ENCODE measurements at places on chromosomes 2 and 18.

- peak; percentile 14 for DNase-seq
These were observed 38.4 kb downstream of the YPEL5 start for GRCh38 chr2:30185178-30185577.

GRCh38 chr2:172094294-172095145, 8.2 kb downstream of the DLX2 start:
- DNase-seq: no peak

- DNase-seq: no peak
These were observed 897.6 kb downstream of the BCL11A start for GRCh38 chr2:59655809-59656208.

DNA sequence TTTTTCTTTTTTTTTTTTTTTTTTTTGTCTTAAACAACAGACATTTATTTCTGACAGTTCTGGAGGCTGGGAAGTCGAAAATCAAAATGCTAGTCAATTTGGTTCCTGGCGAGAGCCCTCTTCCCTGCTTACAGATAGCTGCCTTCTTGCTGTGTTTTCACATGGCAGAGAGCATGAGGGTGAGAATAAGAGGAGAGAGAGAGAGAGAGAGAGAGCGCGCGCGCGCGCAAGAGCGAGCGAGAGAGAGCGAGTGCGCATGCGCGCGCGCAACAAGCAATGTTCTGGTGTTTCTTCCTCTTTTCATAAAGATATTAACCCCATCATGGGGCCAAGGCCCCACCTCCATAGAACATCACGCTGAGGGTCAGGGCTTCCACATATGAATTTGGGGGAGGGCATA, 20.9 kb downstream of the MTCL1 start:
- DNase-seq: no peak

- DNase-seq: no peak
These were observed 21.9 kb upstream of the CCDC141 start for GRCh38 chr2:179071810-179072355.

DNA sequence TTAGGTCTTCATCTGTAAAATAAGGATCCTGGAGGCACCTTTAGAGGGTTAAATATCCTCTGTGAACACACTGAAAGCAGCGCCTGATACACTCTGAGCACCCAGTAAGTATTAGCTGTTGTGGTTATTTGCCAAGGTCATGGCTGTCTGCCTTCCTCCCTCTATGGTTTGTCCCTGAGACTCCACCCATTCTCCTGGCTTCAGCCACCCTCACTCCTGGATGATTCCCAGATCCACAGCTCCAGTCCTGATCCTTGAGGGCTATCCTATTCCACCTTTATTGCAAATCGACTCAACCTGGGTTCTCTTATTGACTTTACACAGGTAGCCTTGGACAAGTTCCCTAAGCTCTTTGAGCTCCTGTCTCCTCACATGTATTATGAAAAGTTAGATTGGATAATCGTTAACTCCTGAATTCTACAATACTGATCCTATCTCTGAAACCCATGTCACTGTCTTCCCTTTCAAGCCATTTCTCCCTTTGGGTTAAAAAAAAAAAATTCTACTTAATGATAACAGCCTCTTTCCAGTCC, 162.3 kb downstream of the LAMA3 start:
- DNase-seq: no peak

DNA sequence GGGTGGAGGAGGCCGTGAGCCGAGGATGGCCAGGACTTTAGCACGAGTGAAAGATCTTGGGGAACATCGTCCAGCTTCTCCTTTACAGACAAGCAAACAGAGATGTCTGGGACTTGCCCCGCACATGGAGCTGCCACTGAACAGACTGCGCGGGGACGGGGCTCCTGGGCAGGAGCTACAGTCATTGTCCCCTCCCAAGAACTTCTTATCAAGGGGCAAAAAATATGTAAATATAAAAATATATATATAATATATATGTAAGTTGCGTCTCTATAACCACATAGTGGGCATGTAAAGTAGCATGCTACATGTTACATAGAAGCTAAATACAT, 245.0 kb upstream of the SALL3 start:
- DNase-seq: no peak

DNA sequence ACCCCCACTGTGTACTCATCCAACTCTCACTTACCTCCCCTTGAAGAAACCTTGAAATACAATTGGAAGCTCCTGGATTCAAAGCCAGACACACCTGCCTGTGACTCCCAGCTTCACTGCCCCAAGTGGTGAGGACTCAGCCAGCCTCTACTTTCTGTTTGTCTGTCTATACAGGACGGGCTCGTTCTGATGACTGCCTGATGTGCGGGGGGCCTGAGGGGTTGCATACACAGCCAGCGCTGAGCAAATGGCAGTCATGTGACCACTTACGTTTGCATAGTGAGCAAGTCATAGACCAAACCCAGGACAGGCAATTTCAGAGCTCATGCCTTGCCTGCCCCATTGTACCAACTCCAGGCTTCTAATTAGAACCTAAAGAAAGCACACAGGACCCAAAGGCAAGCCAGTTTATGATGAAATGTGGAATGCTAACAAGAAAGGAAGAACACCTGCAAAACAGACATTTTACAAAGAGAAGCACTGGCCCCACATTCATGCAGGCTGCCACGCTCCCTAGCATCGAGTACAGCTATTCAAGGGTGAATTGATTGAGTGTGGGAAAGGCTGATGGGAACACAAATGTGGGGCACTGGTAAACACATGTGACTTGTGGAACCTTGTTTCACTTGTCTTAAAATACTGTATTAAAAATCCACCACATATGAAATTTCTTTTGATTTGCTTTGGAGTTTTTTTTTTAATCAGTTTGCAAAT, 137.8 kb downstream of the LNPK start:
- peak; percentile 13 for DNase-seq

- no peak for DNase-seq
These were observed 19.9 kb upstream of the IL1RL1 start for GRCh38 chr2:102291319-102292075.

DNA sequence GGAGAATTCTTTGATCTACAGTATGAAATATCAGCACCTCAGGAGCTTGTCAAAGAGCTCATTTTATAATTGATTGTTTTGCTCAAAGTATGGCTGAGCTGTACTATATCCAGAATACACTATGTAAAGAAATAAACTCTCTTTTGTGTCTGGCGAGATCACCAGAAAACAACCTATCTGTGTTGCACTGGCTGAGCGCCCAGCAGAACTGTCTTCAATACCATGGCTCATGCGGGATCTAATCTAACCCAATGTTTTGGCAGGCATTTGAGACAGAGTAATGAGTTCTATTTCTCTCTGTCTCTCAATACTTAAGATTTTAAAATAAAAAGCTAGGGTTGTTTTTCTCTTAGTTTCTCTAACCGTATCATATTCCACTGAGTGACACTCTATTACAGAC, 192.4 kb downstream of the L3MBTL4 start:
- no peak for DNase-seq

GRCh38 chr2:166413255-166413654, 37.5 kb upstream of the SCN9A start:
- DNase-seq: no peak
